ENCODE measurements at places on chromosomes 12 and 14.

DNA sequence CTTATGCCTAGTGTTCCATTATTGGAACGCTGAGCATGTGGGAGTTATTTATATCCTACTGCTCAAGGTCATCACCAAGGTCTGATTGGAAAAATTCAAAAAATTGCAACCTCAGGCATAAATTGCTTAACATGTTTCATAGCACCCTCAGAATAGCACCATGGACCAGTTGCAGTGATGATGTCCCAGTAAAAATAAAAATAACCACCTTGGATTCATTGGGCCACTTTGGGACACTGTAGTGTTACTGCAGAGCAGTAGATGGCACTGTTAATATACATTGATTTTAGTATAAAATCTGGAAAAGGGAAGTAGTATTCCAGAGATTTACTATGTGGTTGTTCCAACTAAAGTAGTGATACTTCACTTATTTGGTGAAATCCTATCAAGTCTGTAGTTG lies 31.0 kb upstream of the PTCSC3 start:
- DNase-seq, result no peak

DNA sequence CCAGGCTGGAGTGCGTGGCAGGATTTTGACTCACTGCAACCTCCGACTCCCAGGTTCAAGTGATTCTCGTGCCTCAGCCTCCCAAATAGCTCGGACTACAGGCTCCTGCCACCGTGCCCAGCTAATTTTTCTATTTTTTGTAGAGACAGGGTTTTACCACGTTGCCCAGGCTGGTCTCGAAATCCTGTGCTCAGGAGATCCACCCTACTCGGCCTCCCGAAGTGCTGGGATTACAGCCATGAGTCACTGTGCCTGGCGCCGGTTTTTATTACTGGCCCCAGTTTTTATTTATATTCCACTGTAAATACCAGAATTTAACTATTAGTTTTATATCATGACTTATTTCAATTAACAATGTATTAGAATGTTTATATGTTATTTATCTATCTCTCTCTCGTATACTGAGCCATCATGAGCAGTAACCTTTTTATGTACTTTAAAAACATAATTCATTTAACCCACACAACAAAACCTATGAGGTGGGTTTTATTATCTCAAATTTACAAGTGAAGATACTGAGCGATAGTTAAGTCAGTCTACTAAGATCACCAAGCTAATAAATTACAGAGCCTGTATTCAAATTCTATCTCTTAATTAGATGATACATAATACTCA lies 47.8 kb downstream of the HECTD1 start:
- no peak for DNase-seq

GRCh38 chr12:132514838-132515237 lies 24.9 kb downstream of the FBRSL1 start:
- no peak for DNase-seq

- DNase-seq, result no peak
Measured at GRCh38 chr14:93319958-93320357, 12.9 kb downstream of the BTBD7 start.

- no peak for DNase-seq
Measured at GRCh38 chr12:57892232-57892972, 45.9 kb upstream of the CTDSP2 start.

DNA sequence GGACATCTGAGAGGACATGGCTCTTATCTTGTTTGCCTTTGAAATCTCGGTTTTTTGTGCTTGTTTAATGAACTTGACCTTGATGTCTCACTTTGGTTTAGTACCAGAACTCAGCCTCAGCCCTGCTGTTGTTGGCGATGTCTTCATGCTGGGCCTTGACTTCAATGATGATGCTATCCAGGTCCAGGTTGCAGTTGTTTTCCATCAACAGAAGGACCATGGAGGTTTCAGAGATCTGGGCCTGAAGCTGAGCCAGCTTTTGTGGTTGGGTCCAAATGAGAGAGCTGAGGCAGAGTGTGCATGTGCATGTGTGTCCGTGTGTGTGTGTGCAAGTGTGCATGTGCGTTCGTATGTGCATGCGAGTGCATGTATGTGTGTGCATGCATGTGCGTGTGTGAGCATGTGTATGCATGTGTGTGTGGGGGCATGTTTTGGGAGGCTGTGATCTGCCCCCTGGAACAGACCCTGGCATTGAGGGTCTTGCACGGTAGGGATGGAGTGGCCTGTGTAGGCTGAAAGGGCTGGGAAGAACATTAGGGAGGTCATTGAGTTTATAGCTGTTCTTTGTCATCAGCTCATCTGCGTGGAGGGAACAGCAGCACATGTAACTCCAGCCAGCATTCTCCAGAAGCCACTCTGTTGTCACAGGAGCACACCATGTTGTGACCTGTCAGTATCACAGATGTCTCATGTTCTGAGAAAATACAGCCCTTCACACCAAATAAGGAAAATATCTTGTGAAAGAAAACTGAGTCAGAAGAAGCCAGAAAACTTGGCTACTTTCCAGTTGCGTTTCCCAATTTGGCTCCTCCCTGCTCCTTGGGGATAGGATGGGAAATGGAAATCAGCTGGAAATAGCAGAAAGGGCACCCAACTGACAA lies 10.0 kb upstream of the KRT82 start:
- DNase-seq, result no peak

- DNase-seq, result no peak
Measured at GRCh38 chr14:75562489-75562888, 15.9 kb upstream of the FLVCR2 start.

GRCh38 chr12:104083769-104084475 lies 19.6 kb downstream of the HCFC2 start:
- DNase-seq, result no peak

DNA sequence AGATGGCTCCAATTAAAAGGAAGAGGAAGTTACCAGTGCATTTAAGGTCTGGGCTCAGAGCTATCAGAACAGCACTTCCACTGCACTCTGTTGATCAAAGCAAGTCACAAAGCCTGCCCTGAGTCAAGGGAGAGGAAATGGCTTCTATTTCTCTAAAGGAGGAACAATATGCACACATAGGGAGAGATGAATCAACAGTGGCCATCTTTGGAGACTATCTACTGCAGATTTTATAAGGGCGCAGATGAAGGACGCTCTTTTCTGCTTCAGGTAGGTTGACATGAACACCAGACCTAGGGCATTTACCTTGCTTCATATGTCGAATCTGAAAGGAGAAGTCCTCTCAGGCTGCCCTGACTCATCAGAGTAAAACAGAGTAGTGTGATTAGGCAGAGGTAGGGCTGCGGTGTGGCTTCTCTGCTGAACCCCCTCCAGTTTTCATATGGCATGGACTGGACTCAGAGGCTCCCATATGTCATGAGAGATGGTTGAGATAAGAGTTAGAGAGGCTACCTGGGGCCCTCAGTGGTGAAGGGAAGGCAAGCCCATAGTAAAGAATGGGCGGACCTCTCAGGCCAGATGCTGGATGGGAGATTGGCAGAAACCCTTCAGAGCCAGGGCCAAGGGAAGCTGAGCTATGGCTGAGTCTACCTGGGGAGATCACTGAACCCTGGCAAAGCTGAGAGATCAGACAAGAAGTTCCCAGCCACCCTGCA lies 84.4 kb downstream of the ARF6 start:
- peak; percentile 48 for DNase-seq

GRCh38 chr14:48747561-48748089 lies 838.6 kb downstream of the RPS29 start:
- peak; percentile 62 for DNase-seq

- DNase-seq, result peak; percentile 16
Measured at GRCh38 chr12:9319842-9320173, 111.6 kb upstream of the PZP start.

DNA sequence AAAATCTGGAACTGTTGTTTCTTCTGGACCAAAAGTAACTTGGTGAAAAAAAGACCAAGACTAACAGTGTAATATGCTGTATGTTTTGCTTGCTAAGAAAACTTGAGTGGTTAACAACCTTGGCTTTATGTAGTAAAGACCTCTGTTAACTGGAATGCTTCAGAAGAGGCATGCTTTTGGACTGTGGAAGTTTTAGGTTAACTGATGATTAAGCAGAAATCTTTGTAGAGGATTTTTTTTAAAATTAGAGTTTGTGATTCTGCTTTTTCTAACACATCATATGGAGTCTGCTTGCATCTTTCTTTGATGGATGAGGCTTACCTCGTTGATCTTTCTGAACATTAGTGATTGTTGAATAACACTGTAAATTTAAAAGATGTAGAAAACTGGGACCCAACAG lies 17.5 kb downstream of the PELI2 start:
- DNase-seq, result no peak

DNA sequence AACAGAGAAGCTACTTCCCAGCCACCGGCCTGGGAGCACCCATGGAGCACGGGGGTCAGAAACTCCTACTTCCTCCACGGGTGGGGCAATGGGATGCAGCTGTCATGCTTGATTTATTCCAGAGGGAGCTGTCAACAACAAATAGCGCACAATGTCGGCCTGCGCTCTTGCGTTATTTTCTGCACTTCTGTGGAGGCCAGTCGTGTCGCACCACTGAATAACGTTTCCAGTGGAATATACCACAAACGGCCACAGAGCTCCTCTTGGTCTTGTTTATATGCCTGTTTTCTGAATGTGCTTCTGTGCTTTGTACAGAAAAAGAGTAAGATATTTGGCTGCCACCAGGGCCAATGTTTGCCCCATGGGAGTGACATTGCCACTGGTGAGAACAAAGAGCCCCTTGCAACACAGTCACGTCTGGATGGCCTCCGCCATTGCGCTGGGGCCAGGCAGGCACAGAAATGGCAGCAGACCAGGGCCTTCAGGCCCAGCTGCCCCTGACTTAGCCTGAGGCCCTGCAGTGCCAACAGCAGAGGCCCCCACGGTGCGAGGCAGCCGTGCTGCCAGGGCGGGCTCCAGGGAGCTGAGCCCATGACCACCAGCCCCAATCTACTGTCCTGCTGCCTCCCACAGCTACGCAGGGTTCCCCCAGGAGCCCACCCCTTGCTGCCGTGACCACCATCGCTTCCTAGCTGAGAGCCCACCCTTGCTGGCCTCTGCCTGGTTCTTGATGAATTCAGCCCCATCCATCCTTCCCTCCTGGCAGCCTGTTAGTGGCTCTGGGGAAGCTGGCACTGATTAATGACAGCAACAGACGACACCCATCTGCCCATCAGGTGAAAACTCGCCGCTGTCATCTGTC lies 28.9 kb upstream of the TMEM179 start:
- DNase-seq, result no peak
